ENCODE measurements at places on chromosomes 11 and 22.

- no peak for DNase-seq
These were observed 4.1 kb upstream of the USP18 start for GRCh38 chr22:18145676-18146388.

DNA sequence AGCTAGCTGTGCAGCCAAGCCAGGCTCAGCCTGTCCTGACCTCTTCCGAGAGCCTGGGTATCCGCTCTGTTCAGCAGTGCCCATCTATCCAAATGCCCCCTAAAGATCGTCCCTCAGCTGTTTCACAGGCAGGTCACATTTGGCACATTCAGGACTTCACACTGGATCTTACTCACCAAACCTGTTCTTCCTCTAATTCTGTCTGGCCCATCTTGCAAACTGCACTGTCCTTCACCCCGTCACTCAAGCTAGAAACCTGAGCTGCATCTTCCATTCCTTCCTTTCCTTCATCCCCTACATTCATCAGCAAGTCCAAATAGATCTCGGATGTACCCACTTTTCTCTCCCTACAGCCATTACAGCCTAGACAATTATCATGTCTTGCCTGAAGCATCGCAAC, 60.7 kb upstream of the CSNK2A3 start:
- no peak for DNase-seq

- no peak for DNase-seq
These were observed 27.7 kb upstream of the MUC5B start for GRCh38 chr11:1194977-1195681.

DNA sequence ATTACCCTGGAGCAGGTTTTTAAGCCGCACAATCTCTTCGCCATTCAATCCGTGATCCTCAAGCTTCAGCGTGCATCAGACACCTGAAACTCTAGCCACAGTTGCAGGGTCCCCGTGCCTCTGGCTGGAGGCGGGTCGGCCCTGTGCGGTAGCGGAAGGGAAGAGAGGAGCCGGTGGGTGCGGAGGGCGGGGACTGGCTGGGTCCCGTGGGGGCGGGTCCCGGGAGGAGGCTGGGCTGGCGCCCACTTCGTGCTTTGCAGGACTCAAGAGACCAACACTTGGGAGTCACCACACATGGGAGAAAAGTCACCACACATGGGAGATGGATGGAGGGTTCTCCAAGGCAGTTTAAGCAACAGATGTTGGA, 772 bp downstream of the C22orf15 start:
- DNase-seq, result no peak

GRCh38 chr11:5701055-5701577, 11.5 kb downstream of the TRIM22 start:
- no peak for DNase-seq

DNA sequence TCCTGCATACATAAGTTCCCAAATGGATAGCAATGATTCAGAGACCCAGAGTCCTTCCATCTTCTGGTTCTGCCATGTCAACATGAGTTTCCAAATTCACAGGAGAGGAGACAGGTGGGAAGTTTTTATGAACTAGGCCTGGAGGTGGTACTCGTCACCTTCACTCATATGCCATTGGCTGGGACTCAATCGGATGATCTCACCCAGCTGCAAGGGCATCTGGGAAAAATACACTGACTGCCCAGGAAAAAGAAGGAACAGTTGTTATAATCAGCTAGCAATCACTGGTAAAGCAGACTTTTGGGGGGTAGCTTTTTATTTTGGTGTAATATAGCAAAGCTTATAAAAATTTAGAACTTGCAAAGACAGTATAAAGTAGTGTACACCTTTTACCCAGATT, 83.9 kb downstream of the OTOG start:
- no peak for DNase-seq
